ENCODE measurements at places on chromosomes 13 and 19. TPM values are rescaled to one million over a fixed set of nuclear protein-coding genes. Genes with fewer than 3 reads are reported as not detected.

Gene KLF2
- 2.4 TPM for total RNA-seq

Gene ZSCAN4
- total RNA-seq = not detected

DNA sequence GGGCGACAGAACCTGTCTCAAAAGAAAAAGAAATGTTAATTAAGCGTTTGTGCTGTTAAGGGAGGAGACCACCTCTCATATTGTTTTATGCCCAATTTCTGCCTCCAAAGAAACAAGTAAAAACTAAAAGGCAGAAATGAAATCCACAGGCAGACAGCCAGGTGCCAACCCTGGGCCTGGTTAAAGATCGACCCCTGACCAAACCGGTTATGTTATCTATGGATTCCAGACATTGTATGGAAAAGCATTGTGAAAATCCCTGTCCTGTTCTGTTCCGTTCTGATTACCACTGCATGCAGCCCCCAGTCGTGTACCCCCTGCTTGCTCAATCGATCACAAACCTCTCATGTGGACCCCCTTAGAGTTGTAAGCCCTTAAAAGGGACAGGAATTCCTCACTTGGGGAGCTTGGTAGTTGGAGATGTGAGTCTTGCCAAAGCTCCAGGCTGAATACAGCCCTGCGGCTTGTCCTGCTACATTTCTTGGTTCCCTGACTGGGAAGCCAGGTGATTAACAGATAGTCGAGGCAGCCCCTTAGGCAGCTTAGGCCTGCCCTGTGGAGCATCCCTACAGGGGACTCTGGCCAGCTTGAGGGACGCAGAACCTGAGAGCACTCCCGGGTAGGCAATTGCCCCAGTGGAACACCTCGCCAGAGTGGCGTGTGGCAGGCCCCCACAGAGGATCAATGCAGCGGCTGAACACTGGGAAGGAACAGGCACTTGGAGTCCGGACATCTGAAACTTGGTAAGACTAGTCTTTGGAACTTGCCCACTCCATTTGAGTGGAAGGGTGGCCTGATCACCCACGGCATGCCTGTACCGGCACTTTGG, 748 bp upstream of the ZNF552 start:
- no peak for DNase-seq

- no peak for DNase-seq
Measured at GRCh38 chr13:112431734-112432133, 55.6 kb downstream of the SPACA7 start.

- DNase-seq = no peak
Measured at GRCh38 chr19:11279505-11280236, 16.3 kb upstream of the TSPAN16 start.

- no peak for DNase-seq
Measured at GRCh38 chr13:33745370-33746324, 72.3 kb upstream of the RFC3 start.

Data from dermis microvascular lymphatic vessel endothelial cell (primary cell).